ENCODE measurements at places on chromosomes 6 and 20. TPM values are rescaled to one million over a fixed set of nuclear protein-coding genes. Genes with fewer than 3 reads are reported as not detected.

STX11 gene
- 7.0 TPM for total RNA-seq

CDK19 gene
- total RNA-seq, result 22.4 TPM

IL20RA gene
- total RNA-seq, result not detected

FAM162B gene
- total RNA-seq, result 6.2 TPM

COL10A1 gene
- total RNA-seq, result 0.99 TPM

PCNA gene
- total RNA-seq, result 21.9 TPM

NKX2-2 gene
- not detected for total RNA-seq

RTN4IP1 gene
- 3.1 TPM for total RNA-seq

JPH2 gene
- total RNA-seq, result 140 TPM

FAM209B gene
- total RNA-seq, result not detected

PPP1R3G gene
- 1.7 TPM for total RNA-seq

TSHZ2 gene
- total RNA-seq, result 24.9 TPM

PTCRA gene
- not detected for total RNA-seq

VGLL2 gene
- total RNA-seq, result not detected

PRDM1 gene
- 6.0 TPM for total RNA-seq

PPP2R5D gene
- total RNA-seq, result 22.9 TPM

SLC22A16 gene
- 0.55 TPM for total RNA-seq

TMEM170B gene
- 7.3 TPM for total RNA-seq

CD2AP gene
- total RNA-seq, result 33.4 TPM
